Stimulated activated CD8-positive, alpha-beta memory T cell treated with anti-CD3 and anti-CD28 coated beads, Interleukin-15, amount 100 ng/mL, for 24 hours (primary cell): ENCODE measurements at places on chromosomes 2 and 18.

DNA sequence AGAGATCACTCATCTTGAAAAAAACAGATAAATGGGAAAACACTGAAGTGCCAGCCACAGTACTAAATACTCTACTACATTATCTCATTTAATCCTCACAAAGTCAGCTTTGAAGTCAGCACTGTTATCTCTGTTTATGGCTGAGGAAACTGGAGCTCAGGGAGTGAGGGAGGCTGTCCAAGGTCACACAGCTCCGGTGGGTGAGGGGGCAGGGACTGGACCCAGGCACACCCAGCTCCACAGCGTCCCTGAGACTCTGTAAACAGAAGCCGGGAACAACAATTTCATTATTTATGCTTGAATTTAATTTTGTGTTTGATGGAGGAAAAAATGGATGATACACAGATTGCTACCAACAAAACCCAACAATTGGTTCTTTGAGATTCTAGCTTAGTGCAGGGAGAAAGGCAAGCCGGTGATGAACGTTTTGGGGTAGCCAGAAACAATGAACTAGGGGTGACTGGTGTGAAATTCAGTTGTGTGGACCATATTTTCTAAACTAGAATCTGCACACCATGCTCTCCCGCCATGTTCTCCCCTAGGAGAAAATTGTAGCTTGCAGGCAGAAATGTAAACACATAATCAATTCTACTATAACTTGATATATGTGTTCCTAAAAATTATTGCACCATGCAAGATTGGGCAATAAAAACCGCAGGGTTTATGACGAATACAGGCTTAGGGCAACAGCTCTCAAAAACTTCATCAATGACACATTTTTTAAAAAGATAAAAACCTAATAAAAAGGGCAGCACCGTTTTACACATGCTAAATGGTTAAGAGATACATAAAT, at the start of gene GREB1:
Gene GREB1, plus strand, starts transcription at position 768 of the 793 bp plus-strand sequence. CDS start 22,570 bp downstream, outside the sequence.
- DNase-seq = no peak

GRCh38 chr18:7608781-7609201, 41.7 kb downstream of the PTPRM start:
- DNase-seq = no peak

DNA sequence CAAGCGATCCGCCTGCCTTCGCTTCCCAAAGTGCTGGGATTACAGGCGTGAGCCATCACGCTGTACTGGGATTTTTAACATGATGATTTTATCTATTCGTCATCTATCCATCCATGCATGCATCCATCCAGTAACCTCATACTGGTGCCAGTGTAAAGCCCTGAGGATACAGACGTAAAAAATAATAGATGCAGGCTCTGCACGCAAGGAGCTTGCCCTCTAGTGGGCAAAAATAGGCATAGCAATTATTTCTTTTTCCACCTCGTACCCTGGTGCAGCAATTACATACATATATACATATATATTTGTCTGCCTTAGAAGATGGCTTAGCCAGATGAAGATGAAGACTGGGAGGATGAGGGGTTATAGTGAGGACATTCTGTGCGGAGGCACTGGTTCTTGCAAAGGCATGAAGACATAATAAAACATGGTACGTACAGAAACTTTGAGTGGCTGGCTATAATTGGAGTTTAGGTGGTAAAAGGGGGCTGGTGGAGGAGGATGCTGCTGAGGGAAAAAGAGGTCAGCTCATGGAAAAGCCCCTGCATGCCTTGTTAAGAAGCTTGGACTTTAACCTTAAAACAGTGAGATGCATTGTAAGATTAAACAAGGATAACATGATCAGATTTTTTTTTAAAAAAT, 19.6 kb upstream of the RPIA start:
- no peak for DNase-seq

GRCh38 chr18:47453038-47453437, 201.6 kb upstream of the SKOR2 start:
- DNase-seq = no peak

DNA sequence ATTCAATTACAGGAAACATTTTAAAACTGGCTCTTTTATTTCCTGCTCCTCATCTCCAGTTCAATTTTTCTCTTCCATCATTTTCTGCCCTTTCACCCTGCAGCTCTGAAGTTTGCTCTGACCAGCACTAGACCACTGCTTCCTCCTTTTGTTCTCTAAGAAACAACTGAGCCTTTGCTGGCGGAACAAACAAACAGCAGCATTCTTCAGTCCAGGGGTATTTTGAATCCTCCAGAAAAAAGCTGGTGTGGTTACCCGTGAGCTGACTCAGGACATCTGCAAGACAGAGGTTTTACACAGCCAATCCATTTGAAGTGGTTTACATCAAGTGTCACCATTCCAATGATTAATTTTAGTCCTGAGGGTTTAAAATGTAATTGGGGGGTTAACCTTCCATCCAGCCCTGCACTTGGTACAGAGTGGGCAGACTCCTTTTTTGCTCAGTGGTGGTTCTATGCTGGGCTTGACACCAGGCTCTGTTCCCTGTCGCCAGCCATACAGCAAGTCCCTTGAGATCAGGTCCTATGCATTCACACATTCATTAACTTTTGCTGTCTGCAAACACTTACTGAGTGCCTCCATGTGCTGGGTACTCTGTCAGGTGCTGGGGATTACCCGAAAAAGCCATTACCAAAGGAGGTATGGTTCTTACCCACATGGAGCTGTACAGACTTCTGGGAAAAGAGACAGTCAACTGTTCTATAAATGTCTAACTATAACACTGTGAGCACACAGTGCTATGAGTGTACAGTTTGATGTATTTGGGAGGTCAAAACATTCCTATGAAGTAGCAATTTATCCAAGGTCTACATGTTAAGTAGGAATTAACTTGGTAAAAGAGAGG, 909.4 kb upstream of the GYPC start:
- no peak for DNase-seq

DNA sequence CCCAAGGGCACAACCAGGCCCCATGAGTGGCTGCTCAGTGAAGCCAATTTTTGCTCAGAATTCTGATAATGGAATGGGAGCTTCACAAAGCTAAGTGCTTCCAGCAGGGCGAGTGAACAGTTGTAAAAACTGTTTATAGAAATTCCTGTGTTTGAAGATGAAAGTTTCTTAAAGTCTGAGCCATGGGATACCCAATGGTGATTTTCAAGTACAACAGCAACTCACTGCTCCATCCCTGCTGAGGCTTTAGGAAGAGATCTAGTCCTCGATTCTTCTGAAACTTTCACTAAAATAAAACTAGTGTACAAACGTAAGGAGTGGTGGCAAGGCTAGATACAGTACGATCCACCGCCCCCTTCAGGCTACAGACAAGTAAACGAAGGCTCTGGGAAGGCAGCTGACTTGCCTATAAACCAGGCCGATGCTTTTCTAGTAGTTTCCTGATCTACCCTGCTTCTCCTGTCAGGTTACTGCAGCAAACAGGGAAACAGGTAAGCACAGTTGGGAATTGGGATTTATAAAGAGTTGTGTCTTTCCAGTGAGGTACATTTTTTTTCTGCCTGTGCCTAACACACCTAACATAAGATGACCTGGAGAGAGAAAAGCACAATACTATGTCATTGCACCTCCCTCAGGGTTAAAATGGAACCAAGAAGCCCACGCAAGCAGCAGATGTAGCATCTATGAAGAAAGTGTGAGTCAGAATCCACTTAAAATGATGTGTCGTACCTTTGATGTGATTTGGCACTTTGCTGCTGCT, 108.7 kb downstream of the UXS1 start:
- no peak for DNase-seq

GRCh38 chr18:53689886-53690285, 534.6 kb downstream of the MBD2 start:
- DNase-seq = no peak

DNA sequence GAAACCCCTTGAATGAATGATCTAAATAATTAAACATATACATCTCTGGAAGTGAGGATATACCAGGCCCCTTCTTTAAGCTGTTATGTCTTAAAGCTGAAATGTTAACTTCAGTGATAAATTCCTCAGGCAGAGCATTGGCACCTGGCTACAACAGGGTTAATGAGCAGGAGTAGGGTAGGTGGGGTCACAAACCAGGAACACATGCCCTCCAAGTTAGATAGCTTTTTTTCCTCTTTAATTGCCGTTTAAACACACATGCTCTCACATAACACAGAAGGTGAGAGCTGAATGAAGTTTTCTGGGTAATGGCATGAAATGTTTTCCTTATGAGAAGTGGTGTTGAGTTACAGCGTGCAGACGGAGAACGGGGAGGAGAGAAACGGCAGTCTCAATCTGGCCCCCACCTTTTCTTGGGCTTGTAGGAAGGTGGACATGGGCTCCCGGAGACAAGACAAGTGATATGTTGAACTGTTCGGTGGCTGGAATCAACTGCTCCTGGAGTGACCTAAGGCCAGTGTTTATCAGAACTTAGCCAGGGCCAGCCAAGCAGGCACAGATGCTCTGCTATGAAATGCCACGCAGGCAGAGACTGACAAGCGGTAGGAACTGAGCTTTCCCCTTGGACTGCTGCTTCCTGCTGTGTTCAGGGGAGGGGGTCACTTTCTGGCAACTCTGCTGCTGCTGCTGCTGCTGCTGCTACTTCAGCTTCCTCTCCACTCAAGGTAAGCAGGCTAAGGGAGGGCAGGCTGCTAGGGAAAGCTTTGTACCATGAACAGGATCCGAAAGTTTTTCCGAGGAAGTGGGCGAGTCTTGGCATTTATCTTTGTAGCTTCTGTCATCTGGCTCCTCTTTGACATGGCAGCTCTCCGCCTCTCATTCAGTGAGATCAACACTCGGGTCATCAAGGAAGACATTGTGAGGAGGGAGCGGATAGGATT, at the start of gene GALNT5:
Gene GALNT5, plus strand, starts transcription at position 394 of the 941 bp plus-strand sequence. Its CDS starts 378 bp downstream, at position 772.
- no peak for DNase-seq

DNA sequence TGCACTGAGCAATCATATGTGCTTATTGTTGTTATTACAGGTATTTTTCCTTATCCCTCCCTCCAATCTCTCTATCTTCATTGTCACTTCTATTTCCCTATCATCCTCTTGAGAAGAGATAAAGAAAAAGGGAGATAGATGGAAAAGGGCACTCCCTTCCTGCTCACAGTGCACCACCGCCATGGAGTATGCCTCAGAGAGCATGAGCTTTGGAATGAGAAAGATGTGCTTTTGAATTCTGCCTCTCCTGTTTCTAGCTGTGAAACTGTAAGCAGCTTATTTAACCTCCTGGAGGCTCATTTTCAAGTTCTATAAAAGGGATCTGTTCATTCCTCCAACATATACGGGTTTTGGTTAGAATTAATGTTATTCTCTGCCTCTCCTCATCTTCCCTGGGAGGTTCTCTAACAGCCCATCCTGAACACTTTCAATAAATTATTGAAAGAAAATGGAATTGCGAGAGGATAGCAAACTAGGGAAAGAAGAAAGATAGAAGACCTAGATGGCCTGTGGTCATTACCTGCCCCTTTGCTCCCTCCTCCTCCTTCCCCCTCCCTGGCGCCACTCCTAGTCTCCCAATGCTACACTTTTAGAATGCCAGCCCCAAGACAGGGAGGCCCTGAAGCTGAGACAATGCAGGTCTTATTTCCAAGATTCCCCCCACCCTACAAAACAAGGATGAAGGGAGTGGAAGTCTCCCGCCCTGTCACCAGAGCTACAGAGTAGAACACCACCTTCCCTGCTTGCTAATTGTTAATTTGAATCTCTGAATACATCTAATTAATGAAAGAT, 37.8 kb downstream of the FIGN start:
- DNase-seq = no peak

DNA sequence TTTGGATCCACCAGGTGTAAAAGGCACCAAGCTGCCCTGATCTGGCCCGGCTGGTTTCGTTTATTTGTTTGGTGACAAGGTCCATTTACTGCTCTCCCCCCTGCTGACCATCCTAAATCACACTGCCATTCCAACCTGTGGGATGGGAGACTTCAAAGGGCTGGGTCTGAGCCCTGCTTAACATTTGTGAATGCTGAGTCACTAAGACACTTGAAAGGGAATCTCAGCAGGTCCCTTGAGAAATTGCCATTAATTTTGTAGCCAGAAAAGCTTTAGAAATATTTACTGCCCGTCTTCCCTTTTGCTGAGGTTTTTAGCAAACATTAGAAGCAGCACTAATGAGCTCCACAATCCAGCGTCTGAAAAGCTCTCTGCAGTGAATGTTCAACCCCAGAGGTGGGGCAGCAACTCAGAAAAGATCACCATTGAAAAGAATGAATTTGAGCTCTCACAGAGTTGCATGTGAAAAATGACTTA, 133.8 kb downstream of the ARL4C start:
- no peak for DNase-seq

- no peak for DNase-seq
Observed at GRCh38 chr18:43501099-43501498, 223.8 kb upstream of the SYT4 start.

DNA sequence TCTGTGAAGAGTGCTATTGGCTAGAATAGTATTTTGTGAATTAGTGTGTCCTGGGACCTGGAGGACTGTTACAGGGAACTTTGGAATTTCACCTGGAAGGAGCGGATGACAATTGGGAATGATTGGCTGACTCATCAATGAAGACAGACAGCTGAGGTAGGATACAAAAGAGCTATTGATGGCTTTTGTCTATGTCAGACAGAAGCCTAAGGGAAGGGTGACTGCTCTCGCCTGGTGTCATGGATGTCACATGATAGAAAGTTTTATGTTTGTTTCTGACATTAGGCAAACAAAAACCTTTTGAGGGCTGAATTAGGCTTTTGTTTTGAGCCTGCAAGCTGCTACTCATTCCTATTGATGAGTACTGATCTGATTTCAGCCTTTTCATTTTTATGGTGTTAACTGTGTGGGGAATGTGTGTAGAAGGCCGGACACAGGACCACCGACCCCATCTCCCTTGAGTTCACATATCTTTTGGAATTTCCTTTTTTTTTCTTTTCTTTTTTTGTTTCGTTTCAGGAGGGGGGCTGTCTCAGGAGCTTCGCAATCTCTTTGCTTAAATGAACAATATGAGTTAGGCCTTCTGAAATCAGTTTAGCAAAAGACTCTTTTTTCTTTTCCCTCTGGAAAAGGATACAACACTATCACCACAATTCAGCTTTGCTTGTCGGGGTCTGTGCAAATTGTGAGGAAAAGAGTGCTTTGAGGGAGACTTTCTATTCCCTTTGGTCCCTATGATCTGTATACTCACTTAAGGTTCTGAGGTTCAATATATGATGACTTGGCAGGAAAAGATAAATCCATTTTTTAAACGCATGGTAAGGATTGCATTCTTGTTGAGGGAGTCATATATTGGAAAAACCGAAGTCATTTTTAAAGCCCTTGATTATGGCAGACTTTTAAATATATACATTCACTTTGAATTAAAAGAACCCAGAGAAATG, 207.9 kb upstream of the FIGN start:
- DNase-seq = no peak

GRCh38 chr2:194424683-194425209, 1232.3 kb upstream of the SLC39A10 start:
- DNase-seq = no peak

- peak; percentile 24 for DNase-seq
Observed at GRCh38 chr2:131104487-131105155, 515 bp upstream of the PLEKHB2 start.

GRCh38 chr2:240933966-240934700, 28.0 kb downstream of the CROCC2 start:
- no peak for DNase-seq

GRCh38 chr2:159129824-159130223, 156.7 kb downstream of the WDSUB1 start:
- no peak for DNase-seq

DNA sequence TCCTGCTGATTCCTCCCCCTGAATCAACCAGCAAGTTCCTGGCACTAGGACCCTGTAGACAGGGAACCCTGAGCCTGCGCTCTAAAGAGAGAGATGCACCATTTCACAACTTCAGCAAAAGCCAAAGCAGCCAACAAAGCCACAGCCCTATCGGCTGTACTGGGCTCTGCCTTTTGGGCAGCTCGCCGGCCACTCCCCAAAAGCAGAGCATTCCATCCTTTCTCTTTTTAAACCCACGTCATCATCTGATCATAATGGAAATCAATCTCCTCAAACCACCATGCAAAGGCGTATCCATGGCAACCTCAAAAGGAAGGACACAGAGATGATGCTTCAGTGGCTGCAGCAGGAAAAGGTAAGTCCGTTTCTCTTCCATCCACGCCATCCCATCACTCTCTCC, 5.3 kb upstream of the DCTN1 start:
- DNase-seq = no peak
